ENCODE measurements at places on chromosomes 3 and 15.
A peak's percentile ranks its signal among the peaks of the same experiment; 100 is the strongest.

GRCh38 chr3:155978324-155978723, 107.9 kb downstream of the GMPS start:
- no peak for DNase-seq

DNA sequence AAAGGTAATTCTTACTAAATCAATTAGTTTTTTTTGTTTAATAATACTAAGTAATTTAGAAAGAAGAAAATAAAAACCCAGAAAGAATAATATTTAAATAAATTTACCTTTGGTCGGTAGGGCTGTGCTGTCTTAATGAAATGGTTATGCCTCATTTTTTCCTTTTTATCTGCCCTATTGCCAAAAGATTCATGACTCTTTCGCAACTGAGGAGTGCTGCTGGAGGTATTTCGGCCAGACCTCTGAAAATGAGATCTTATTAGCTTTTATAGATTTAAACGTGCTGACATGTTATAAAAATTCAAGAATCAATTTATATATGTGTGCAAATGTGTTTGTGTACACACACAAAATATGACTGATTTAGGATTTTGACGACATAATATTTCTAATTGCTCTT, 67.1 kb upstream of the USP50 start:
- no peak for DNase-seq

GRCh38 chr3:52167240-52167639, 13.0 kb upstream of the POC1A start:
- no peak for DNase-seq

DNA sequence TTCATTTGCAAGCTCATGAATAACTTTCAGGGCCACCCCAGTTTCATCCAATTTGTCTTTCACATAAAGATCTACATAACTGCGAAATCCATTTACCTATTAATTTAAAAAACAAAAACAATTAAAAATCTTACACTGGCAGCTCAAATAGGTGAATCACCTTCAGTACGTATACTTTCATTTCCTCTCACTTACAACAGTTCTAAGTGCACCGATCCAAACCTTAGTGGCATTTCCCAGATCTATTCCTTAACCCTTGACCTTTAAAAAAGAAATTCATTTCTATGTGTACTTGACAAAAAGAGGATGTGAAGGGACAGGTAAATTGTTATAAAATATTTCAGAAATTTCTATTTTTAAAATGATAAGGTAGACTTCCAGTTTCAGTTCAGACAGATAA, 30.8 kb downstream of the TOP2B start:
- DNase-seq, result no peak

DNA sequence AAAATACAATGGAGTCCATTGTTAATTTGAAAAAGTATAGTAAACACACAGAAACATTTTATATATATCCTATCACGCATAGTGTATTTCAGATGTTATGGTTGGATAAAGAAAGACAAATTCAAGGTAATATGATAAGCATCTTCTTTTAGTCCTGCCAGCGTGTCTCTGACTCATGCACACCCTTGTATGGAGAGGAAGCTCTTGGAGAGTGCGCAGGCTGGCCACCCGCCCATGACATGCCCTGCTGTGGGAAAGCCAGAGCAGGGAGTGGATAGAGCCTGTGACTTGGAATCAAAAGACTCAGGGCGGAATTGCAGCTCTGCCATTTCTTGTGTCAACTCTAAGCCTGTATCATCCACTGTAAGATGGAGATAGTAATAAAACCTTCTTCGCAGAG, 23.0 kb upstream of the COPG1 start:
- DNase-seq, result peak; percentile 77

GRCh38 chr15:69573815-69574475, 121.3 kb downstream of the RPLP1 start:
- peak; percentile 53 for DNase-seq

DNA sequence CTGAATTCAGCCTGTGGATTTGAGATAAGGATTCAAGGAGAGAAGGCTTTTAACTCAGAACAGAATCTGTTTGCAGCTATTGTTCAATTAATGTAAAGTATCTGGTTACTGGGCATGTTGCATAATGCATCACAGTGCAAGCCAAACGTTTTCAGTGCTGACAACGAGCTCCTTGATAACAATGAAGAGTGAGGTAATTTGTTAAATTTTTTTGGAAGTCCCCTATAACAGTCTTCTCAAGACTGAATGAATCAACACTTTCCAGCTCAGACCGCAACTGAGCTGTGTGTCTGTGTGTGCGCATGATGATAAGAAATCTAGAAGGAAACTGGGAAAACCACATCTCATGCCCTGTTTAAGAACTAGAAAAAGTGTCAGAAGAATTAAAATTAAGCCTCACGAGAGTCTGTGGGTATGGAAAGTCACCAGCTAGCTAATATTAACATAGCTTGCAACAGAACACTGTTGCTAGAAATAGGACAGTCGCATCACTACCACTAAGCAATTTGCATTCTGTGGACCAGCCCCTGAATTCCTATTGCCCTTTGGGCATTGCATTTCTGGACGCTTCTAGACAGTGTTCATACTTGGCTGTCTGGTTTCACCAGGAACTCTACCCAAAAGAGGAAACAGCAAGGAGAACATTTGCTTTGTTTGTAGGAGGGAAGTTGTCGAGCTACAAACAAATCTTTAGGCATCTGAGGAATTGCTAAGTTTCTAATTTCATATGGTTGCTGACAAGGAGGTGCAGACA, 43.7 kb upstream of the ATP2C1 start:
- peak; percentile 14 for DNase-seq

GRCh38 chr3:119989981-119990655, 104.1 kb downstream of the GSK3B start:
- DNase-seq, result no peak

Measured in fibroblast of skin of back (primary cell).